Left lobe of liver (tissue), 2 donors: ENCODE measurements at places on chromosomes 6 and 20. TPM values are rescaled to one million over a fixed set of nuclear protein-coding genes. Genes with fewer than 3 reads are reported as not detected.
A peak's percentile ranks its signal among the peaks of the same experiment; 100 is the strongest.

DNA sequence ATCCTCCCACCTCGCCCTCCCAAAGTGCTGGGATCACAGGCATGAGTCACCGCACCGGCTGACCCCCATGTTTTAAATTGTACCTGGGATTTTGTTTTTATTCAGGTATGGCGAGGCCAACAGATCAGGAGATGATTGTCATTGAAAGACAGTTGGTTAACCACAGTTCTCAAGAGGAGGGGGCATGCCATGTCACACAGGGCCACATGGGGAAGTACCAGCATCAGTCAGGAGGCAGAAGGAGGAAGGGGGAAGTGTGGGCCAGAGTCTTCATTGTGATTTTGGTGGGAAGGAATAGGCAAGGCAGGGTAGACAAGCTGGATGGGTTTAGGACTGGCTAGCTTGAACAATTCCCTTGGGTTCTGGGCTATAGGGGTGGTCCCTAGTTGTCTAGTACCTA is 9.9 kb upstream of the MMP9 start:
- no peak for DNase-seq

- no peak for DNase-seq
Measured at GRCh38 chr6:146422789-146423375, 120.8 kb upstream of the RAB32 start.

- peak; percentile 52 for DNase-seq
Measured at GRCh38 chr20:57619051-57619831, 985 bp downstream of the ZBP1 start.

The BTN1A1 gene
- total RNA-seq: not detected

DNA sequence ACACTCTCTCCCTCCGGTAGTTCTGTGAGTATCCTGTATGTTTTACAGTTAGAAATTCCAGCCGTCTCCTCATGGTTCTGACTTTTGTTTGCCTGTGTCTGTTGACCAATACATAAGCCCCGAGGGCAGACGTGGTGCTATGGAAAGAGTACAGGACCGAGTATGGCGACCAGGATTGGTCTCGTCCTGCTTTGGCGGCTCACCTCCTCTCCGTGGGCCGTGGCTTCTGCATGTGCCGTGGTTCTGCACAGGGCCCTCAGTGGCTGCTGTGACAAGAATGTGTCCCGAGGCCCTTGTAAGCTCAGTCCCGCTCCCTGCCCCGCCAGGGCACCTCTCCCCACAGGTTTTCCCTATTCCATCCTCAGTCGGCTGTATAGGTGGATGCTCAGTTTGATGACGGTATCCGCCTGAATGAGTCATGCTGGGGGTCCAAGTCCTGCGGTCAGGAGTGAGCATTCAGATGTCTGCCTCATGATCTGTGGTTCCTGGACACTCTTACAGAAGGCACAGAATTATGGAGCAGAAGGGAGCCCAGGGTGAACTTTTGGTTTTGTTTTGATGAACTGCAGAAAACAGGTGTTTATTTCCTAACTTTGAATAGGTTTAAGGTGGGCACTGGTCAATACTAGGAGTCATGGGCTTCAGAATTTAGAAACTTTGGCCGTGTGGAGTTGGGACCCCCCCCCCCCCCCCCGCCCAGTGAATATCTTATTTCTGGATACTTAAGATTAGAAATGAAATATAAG is 1.2 kb downstream of the ARFGAP1 start:
- no peak for DNase-seq

DNA sequence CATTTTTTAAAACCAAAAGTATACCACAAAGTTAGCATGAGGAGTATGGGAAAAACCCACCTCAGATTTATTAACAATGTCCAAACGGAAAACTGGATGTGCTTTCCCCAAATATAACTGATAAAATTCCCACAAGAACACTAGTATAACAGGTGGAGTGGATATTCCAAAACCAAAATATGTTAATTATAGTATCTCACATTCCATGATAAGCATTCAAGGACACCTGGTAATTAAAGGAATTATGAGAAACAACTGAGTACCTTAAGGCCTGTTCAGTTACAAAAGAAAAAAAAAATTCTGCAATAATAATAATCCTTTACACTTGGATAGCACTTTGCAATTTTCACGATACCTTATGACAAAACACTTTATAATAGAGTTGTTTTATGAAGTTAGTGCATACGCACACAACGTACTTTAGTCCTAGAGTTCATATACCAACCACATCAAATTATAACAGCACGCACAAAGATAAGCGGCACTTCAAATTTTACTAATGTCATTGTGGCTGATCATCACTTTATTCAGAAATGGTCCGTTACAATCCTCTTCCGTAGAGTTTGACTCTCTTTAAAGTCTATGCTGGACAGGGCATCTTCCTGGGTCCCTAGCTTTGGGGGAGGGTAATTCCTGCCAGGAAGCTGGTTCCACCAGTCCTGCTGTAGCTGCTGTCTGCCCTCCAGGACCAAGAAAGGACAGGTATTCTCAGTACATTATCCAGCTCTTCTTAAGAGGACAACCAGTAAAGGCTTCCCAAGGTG is 1.7 kb downstream of the CDK19 start:
- no peak for DNase-seq
